ENCODE measurements at places on chromosomes 2 and 18.

GRCh38 chr2:150491943-150492342 lies 4.5 kb upstream of the RND3 start:
- no peak for DNase-seq

- DNase-seq, result no peak
Measured at GRCh38 chr18:57677262-57678211, 55.9 kb upstream of the NARS1 start.

DNA sequence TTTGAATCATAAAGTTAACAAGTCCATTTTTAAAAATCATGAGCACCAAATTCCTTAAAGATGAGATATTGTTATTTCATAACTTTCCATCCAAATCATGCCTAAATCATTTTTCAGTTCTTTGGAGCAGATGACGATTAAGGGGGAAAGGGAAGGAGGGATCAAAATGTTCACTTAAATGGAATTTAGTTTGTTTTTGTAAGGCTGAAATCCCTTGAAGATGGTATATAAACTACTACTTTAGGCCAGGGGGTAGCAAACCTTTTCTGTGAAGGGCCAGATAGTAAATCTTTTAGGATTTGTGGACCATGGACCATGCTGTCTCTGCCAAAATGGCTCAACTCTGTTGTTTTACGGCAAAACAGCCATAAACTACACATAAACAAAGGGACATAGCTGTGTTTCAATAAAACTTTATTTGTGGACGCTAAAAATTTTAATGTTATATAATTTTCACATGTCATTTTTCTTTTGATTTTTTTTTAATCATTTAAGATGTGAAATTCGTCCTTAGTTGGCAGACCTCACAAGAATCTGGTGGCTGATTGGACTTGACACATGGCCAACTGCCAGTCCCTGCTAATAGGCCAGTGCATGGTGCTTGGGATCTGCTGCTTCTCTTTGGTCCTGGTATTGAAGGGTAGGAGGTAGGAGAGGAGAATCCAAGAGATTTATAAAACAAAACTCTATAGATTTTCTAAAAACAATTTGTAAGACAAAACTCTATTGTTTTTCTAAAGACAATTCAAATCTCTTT lies 52.0 kb upstream of the RTN4 start:
- DNase-seq, result no peak

GRCh38 chr2:54839461-54840255 lies 116.2 kb downstream of the EML6 start:
- DNase-seq, result no peak
